HFFc6 (cell line): ENCODE measurements at places on chromosomes 3 and 15. TPM values are rescaled to one million over a fixed set of nuclear protein-coding genes. Genes with fewer than 3 reads are reported as not detected.

- peaks cover 2% of the 10 kb centered on the region for H3K27me3 ChIP-seq
- H3K4me1 ChIP-seq: peaks cover 43% of the 10 kb centered on the region
- no peak overlapping the region for H3K4me3 ChIP-seq
- H3K36me3 ChIP-seq: no peaks in the 10 kb centered on the region
Observed at GRCh38 chr15:74778599-74778970, 3.3 kb upstream of the CSK start.

DNA sequence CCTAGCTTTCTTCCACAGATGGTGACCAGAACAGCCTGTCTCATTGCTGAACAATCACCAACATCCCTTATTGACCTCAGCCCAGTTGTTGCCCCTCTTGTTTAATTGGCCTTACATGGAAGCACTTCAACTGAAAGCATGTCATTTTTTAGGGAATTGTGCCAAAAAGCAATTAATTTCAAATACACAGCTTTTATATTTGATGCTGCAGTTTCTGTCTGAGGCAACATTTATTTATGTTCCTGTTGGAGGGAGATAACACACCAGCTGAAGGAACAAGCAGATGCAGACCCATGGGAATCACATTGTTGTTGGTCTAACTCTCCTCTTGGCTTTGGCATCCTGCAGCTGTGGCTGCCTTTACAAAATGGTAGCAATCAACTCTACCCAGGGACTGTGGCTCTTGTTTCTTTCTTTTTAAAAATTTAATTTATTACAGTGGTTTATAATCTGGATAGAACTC, 498.1 kb upstream of the RGMA start:
- no peaks in the 10 kb centered on the region for H3K36me3 ChIP-seq
- no peak for DNase-seq
- H3K27ac ChIP-seq: no peak overlapping the region
- no peak overlapping the region for H3K4me3 ChIP-seq

GRCh38 chr3:184663756-184664155, 48.1 kb downstream of the MAGEF1 start:
- no peaks in the 10 kb centered on the region for H3K36me3 ChIP-seq
- peaks cover 34% of the 10 kb centered on the region for H3K4me1 ChIP-seq
- peak; percentile 6 for DNase-seq
- no peak overlapping the region for H3K27ac ChIP-seq
- H3K27me3 ChIP-seq: peaks cover 8% of the 10 kb centered on the region

Gene PAQR9
- 0.13 TPM in 1 of 3 replicates, not detected in the others for total RNA-seq

DNA sequence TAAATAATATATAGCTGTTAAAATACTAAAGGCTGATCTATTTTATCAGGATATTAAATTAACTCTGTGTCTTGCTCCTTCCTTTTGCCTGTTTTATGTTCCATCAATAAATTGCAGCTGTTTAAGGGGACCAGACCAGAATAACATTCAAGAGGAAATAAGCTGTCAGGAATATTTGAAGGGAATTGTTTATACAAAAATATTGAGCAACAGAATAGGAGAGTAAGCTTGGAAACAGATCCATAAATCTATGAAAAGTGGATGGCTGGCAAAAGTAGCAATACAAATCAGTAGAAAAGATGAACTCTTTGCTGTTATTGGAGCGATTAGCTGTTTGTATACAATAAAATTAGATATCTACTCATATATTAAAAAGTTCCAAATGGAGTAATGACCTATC, 36.2 kb upstream of the PLSCR2 start:
- H3K27ac ChIP-seq: no peak overlapping the region
- no peaks in the 10 kb centered on the region for H3K36me3 ChIP-seq
- DNase-seq: no peak
- no peak overlapping the region for H3K4me3 ChIP-seq
- H3K27me3 ChIP-seq: no peaks in the 10 kb centered on the region

GRCh38 chr3:73461547-73461946, 163.2 kb downstream of the PDZRN3 start:
- no peaks in the 10 kb centered on the region for H3K27me3 ChIP-seq
- peak overlapping the region; percentile 72 for H3K27ac ChIP-seq
- peak; percentile 65 for DNase-seq
- no peak overlapping the region; the same call in 1 of the 2 replicates for H3K4me3 ChIP-seq
- H3K4me1 ChIP-seq: peaks cover 42% of the 10 kb centered on the region
- peaks cover 3% of the 10 kb centered on the region; the same call in 1 of the 2 replicates for H3K36me3 ChIP-seq

Gene MRPL47
- 49.4 to 51.9 TPM (median 51.1 TPM) in 3 replicates for total RNA-seq

DNA sequence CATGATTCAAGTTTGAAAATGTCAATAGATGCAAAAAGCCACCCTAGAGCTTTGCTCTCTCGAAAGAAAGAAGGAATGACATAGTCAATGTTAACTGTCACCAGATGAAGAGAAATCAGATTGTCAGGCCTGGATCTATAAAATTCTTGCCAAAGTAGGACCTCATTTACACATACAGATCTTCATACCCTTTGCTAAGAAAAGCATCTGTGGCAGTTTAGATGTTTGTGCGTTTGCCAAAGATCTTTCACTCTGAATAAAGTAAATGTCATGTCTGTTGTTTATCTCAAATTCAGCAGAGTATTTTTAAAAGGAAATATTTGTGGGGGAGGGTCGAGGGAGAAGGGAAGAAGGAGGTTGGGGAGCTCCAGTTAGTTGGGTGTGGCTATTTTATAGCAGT, 119.4 kb downstream of the FEZF2 start:
- no peak for DNase-seq
- H3K4me3 ChIP-seq: no peak overlapping the region
- H3K27me3 ChIP-seq: 0 out of 2 replicates have a peak, but pooled peaks cover 1% of the 10 kb centered on the region
- no peaks in the 10 kb centered on the region for H3K36me3 ChIP-seq
- H3K4me1 ChIP-seq: peaks cover 21% of the 10 kb centered on the region

DNA sequence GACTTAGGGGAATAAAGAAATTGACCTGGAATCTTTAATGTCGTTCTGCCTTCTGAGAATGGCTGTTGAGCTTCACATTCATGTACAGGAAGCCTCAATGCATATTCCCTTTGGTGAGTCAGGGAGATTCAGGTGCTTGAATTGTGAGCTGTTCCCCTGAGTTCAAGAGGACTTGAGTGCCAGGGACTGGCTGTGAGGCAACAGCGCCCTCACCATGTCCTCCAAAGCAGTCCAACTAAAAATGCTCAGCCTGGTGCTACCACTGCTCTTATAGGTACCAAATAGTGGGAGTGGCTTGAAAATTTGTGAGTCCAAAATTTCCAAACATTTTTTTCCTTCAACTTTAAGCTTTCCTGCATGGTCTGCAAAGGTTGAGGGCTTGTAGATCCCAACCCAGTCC, 54.1 kb downstream of the LEO1 start:
- H3K36me3 ChIP-seq: peaks cover 6% of the 10 kb centered on the region
- H3K4me3 ChIP-seq: no peak overlapping the region
- H3K27me3 ChIP-seq: no peaks in the 10 kb centered on the region; the same call in 1 of the 2 replicates
- DNase-seq: no peak
- no peak overlapping the region for H3K27ac ChIP-seq

Gene AADAC
- total RNA-seq: not detected in 3 replicates
